ENCODE measurements at places on chromosomes 11 and 22.

- DNase-seq = no peak
These were observed 38.9 kb downstream of the FZD4 start for GRCh38 chr11:86916330-86916729.

- no peak for DNase-seq
These were observed 2.0 kb downstream of the SERPINH1 start for GRCh38 chr11:75563978-75564552.

DNA sequence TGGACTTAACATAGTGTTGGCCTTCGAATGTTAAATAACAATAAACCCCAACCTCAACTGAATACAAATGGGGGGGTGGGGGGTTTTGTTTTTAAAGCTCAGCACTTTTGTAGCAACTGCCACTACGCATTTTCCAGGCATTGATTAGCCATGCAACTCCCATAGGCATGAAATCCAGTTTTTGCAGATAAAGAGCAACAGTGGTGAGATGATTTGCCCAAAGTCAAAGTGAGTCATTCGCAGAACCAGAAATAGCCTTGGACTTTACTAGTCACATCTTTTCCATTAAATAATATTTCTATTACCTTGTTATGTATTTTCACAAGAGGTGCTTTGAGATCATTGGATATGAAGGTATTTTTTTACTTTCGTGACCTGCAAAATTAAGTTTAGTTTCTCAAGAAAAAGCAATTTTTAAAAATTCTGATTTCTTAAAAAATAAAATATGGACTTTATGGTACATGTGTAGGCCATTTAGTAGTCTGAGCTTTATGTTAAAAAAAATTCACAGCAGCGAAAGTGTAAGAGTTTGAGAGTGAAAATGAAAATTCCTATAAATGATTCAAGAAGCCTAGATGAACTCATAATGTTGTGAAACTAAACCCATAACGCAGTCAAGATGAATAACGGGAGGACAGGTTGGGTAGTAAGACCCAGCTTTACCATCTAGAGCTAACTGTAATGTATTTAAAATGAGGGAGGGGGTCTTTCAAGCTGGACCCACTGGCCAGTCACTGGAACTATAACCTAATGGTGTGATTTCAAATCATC is 1.9 kb upstream of the PHF21A start:
- DNase-seq = no peak

DNA sequence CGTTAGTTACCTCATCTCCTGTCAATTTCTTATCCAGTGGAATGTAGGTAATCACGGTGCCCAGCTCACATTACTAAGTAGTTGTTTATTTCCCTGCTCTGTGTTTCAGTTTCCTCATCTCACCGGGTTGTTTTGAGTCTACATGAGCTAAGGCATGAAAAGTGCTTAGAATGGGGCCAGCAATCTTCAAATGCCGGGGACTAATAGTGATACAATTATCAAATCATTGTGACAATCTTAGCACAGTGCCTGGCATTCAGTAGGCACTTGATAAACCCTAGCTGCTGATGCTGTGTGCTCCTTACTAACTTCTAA is 53.3 kb upstream of the CD5 start:
- no peak for DNase-seq

DNA sequence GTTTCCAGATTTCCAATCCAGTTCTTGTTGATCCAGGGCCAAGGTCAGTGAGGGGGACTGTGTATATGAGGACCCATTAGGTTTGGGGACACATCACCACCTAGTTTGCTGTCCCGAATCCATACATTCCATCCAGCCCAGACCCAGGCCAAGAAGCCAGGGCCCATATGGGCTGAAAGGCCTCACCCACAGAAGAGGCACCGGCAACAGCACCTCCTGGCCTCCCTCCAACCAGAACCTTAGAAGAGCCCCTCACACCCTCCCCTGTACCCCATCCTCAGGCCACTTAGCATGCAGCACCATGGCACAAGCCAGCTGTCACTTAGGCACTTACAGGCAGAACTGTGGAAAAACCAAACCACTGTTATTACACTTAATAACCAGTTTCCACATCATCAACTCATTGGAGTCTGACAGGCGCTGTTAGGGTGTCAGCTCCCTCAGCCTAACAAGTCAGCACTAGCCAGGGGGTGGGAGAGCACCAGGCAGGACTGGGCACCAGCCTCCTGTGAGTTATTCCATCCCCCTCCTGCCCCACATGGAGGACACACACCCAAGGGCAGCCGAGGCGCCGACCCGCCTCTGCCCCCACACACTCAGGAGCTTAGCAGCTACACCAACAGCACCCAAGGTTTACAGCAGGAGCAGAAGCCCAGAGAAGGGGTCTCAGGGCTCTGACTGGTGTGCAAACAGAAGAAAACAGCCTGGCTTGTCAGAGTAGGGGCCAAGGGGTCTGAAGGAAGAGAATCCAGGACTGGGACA is 132.0 kb downstream of the BUD13 start:
- no peak for DNase-seq

DNA sequence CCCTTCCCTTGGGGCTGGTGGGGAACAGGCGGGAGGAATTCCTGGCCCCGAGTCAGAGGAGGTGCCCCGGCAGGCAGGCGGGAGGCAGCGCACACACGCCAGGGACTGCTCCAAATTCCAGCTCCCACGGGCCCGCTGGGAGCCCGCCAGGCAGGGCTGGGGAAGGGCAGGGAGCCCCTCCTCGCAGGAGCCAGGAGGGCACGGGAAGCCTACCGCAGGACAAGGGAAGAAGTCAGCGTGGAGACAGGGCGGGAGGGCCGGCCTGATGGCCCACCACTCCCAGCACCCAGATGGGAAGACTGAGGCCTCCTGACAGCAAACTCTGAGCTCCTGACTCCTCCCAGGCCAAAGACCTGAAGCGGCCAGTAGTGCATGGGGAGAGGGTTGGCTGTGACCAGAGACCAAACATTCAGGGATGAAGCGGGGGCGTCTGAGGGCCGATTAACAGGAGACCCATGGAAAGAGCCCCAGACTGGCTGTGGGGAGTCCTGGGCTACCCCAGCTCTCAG is 22.4 kb downstream of the RPL3 start:
- DNase-seq = no peak

- DNase-seq = no peak
These were observed 12.2 kb upstream of the SUN2 start for GRCh38 chr22:38768036-38768435.

Data from activated CD4-positive, alpha-beta T cell treated with anti-CD3 and anti-CD28 coated beads for 24 hours (primary cell).